SJCRH30 (cell line): ENCODE measurements at places on chromosomes 12 and 14.

GRCh38 chr14:91831337-91831736 is 36.0 kb downstream of the TC2N start:
- DNase-seq, result no peak

DNA sequence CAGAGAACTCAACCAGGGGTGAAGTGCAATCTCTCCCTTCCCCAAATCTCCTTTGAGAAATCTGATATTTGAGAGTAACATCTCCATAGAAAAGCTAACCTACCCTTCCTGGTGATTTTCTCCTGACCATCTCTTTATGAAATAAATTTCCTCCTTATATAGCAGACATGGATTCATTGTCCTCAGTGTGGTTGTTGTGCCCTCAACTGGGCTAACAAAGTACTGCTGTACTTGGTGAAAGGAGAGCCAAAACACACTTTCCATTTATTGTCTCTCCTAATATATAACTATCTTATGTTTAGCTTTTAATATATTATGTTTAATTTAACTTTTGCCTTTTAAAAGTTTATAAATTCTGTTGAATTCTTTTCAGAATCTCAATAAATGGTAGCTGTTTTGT is 65.1 kb upstream of the SLCO1B1 start:
- DNase-seq, result peak; percentile 15

- no peak for DNase-seq
Measured at GRCh38 chr14:101078170-101078891, 174.8 kb upstream of the RTL1 start.

- DNase-seq, result peak; percentile 51
Measured at GRCh38 chr14:75427482-75428229, at the start of gene JDP2. TSS of gene JDP2 (plus strand) at chr14:75428022. CDS start at chr14:75437921, 9,899 bp downstream.

- no peak for DNase-seq
Measured at GRCh38 chr14:56795284-56795622, 15.0 kb downstream of the OTX2 start.

- no peak for DNase-seq
Measured at GRCh38 chr14:25092258-25092740, 42.4 kb upstream of the STXBP6 start.

- peak; percentile 71 for DNase-seq
Measured at GRCh38 chr12:121240484-121241101, 30.7 kb downstream of the P2RX4 start.

DNA sequence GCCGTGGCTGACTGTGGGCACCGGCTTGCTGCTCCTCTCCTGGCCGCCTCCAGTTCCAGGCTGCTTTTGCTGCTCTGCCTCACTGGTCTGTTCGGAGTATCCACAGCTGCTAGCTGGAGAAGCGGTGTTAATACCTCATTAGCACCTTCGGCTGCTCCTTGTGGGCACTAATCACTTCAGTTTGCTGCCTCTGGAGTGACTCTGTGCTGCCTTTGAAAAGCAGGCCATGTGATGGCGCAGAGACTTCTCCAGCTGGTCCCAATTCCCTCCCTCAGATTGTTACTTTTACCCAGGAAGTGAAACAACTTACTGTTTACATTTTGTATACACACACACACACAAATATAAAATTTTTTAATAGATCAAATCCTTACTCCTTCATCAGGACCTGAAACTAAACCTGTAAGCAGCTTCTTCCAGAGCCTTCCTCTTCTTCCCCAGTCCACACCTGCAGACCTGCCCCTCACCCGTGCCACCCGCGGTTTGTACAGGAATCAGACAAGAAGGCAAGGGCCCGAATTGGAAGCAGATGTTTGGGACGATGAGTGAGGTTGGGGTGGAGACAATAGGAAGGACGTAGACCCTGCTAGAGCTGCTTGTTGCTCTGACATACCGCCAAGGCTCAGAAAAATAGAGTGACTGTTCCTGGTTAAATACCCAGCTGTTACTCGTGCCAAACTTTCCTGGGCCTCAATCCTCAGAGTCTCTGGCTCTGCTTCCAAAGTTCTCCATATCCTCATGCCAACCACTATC is 41.5 kb upstream of the LTBP2 start:
- no peak for DNase-seq

DNA sequence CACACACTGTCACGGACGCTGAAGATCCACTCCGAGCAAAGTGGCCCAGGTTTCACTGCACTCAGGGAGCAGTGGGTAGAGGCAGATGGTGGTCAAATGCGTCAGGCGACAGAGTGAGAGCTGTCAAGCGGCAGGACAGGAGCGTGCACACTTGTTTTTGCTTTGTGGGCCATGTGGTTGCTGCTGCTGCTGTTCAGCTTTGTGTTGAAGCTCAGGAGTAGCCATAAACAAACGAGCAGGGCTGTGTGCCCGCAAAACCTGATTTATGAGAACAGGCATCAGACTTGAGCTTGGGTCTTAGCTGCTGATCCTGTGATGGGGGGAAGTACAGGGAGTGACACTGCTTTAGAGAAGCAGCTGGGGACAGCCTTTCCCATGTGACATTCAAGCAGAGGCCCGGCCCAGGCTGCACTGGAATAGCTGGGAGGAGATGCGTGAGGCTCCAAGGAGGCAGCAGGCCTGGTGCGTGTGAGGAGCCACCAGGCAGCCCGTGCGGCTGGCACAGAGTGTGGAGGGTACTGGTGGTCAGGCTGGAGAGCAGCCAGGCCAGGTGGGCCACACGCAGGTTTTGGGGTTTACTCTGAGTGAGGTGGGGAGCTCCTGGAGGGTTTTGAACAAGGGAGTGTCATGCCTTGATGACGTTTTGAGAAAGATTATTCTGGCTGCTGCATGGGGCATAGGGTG is 31.1 kb upstream of the ASPG start:
- no peak for DNase-seq

- DNase-seq, result no peak
Measured at GRCh38 chr12:61385771-61386170, 874.4 kb upstream of the USP15 start.
